HT-29 (cell line): ENCODE measurements at places on chromosomes 3 and 15.

DNA sequence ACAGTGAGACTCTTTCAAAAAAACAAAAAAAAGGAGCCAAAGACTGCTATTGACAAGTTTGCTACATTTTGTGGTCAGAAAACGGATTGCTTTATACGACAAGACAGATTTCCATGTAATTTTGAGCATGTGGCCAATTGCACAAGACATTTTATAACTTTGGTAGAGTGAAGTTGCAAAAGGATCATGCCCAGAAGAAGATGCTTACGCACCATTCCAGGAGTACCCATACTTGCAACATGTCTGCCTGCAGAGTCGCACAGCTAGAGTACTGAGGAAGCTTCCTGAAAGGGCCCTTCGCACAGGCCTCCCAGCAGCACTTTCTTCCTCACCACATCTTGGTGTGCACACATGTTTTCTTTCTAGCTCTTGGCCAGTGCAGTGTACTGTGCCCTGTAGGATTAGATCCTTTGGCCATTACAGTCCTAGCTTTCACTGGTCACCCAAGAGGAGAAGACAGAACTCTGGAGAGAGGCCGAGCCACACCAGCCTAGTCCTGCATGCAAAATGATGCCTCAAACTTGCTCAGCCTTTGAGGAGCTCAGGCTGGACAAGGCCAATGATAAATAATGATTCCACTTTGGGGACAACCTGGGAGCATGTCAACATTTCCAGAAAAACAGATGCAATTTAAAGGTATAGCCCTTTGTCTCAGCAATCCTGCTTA lies 11.7 kb downstream of the CHDH start:
- no peak for DNase-seq

DNA sequence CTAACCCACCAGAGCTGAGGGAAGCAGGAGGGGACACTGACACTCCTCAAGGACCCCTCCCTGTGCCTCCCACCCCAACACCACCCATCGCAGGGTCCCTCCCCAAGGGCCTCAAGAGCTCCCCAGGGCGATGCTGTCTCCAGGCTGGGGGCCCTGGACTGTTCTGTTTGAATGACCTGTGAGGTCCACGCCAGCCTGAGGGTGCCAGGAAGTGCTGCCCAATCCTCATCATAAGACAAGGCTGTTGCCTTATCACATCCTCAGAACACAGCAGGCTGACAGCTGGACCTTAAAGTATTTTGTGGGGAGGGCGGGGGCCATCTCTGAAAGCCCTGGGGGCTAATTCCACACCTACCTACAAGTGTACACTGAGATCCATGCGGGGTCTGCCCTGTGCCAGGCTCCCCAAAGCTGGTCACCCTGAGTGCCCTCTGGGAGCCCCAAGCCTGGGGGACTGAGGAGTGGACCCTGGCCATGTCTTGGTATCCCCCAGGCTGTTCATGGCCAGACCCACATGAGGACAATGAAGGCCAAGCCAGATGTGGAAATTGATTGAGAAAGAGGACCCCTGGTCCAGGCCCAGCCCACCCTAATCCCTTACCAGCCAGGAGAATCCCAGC lies 23.8 kb upstream of the GOLGA6C start:
- no peak for DNase-seq

GRCh38 chr3:145953316-145953715 lies 207.7 kb downstream of the PLOD2 start:
- no peak for DNase-seq

DNA sequence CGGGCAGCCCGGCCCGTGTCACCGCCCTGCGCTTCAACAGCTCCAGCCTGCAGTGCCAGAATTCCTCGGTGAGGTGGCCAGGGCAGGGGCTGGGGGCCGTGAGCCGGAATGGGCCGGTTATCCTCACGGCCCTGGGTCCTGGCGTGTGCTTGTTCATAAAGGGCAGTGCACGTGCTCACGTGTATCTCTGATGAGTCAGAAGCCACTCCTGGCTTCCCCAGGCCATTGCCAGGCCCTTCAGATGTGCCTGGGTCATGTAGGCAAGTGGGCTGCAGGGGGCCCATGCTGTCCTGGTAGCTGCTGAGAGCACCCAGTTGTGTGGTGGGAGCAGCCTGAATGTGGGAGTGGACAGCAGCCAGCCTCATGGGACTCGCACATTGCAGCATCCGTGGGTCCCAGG lies 29.2 kb downstream of the PLXNA1 start:
- no peak for DNase-seq

DNA sequence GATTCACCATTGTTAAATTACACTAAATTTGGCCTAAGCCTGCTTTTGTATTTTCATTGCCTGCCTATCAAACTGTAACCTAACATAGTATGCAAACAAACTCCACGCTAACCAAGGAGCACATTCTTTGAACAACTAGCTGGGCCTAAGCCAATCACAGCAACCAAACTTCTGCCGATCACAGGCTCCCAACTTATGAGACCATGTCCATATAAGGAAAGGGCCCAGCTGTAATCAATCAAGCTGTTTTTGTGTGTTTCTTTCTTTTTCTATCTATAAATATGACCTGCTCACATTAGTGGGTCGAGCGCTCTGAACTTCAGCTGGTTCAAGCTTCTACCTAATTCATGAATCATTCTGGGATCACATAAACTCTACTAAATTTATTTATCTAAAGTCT lies 473.6 kb downstream of the SI start:
- DNase-seq: no peak

DNA sequence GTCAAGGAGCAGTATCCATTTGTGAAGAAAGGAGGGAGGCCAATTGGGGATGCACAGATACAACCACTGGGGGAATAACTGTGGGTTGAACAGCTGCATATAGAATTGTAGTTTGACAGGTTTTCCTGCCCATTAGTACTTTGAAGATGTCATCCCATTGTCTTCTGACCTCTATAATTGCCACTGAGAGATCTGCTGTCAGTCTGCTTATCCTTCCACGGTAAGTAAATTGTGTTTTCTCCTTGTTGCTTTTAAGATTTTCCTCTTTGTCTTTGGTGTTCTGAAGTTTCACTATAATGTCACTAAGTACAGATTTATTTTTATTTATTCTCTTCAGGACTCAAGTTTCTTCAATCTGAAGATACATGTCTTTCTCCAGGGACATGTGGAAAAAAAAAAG lies 56.6 kb downstream of the MOBP start:
- DNase-seq: no peak

DNA sequence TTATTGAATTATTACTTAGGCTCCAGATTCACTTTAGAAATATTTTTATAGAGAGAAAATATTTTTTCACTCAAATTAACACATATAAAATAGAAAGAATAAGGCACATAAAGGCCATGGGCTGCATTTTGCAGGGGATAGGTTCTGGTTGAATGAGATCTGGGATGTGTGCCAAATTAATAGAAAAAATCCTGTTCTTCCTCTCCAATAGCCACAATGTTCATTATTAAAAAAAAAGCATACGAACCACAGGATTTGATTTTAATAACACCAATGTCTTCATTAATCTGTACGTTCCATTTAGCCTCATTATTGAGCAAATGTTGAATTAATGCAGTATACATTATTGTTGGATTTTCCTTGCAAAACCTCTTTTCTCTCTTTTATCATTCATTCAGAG lies 622.8 kb upstream of the AGTR1 start:
- DNase-seq: no peak

DNA sequence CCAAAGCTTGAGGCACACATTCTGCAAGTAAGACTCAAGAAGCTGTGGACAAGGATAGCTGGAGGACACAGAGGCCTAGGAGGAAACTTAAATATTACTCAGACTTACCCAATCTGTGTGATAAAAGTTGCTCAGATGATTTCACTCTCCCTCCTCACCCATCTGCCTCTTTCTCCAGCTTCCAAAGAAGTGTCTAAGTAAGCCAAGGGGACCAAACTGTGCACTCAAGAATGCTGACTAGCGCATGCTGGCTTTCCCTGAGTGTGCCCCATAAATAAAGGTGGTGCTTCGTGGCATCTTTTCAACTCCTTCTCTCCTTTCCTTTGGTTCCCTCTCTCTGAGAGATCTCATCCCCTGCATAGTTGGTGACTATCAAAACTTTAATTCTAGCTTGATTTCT lies 211.0 kb upstream of the LMCD1 start:
- no peak for DNase-seq

- DNase-seq: no peak
Measured at GRCh38 chr15:47397655-47398054, 319.6 kb upstream of the SEMA6D start.

GRCh38 chr3:119664850-119665379 lies 4.5 kb upstream of the POPDC2 start:
- no peak for DNase-seq

DNA sequence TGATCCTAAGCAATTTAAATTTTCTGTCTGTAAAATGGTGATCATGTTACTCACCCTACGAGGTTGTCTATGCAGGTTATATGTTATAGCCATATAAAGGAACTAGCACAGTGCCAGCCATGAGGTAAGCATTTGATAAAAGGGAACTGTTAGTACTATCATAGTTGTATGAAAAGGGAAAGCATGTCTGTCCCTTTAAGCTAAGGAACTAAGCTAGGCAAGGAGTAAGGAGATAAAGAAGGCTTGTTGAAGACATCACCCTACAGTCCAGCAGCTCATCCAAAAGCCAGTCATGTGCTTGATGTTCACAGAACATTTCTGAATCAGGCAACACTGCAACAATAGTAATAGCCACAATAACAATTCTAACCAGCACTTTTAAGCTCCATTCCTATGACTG lies 243.9 kb downstream of the ZBTB20 start:
- DNase-seq: no peak

GRCh38 chr3:30578479-30578878 lies 27.9 kb upstream of the TGFBR2 start:
- DNase-seq: no peak

DNA sequence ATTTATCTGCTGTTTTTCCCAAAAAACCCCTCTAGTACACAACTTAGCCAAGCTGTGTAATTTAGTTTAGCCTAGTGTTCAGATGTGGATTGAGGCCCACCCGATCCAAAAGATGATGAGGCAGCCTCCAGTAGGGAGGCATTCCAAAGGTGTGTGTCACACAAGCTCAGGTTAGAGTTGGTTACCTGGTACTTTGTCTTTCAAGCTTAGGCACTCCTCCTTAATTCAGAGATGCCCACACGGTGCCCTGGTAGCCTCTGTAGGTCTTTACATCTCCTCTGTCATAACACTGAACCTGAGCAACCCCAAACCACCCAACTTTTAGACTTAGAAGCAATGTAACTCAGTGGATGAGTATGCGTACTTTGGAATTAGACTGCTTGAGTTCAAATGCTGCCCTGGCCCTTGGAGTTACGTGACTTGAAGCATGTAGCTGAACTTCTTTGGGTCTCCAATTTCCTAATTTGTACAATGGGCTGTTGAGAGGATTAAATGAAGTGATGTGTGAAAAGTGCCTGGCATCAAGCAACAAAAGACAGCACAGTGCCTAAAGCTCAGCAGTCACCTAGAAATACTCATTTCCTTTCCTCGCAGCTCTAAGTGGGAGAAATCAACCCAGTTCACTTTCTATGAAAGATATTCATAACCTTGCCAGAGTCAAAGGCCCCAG lies 284.6 kb upstream of the RARB start:
- no peak for DNase-seq

- no peak for DNase-seq
Measured at GRCh38 chr3:31772758-31773473, 208.1 kb downstream of the OSBPL10 start.

- DNase-seq: no peak
Measured at GRCh38 chr3:153442799-153443487, 280.9 kb downstream of the RAP2B start.

- no peak for DNase-seq
Measured at GRCh38 chr3:29128001-29128400, 152.9 kb upstream of the RBMS3 start.

DNA sequence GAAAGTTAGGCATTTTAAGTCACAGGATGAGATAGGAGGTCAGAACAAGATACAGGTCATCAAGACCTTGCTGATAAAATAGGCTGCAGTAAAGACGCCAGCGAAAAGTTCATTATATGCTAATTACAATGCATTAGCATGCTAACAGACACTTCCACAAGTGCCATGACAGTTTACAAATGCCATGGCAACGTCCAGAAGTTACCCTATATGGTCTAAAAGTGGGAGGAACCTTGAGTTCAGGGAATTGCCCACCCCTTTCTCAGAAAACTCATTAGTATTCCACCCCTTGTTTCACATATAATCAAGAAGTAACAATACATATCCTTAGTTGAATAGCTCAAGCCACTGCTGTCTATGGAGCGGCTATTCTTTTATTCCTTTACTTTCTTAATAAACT lies 92.7 kb upstream of the PLXND1 start:
- no peak for DNase-seq

GRCh38 chr3:183131186-183131725 lies 31.3 kb downstream of the LAMP3 start:
- DNase-seq: no peak

DNA sequence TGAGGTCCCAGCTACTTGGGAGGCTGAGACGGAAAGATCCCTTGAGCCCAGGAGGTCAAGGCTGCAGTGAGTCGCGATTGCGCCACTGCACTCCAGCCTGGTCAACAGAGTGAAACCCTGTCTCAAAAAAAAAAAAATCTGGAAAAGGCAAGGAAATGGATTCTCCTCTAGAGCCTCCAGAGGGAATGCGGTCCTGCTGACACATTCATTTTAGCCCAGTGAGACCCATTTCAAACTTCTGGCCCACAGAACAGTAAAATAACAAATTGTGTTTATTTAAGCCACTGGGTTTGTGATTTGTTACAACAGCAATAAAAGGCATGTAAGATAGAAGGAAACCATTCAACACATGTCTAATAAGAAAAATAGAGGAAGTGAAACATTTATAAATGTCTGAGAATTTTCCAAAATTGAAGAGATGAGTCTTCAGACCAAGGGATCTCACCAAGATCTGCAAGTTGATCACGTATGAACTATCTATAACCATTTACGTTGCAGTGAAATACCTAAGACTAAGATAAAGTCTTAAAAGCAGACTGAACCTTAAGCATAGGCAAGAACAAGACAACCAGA lies at the start of gene HTR3E:
TSS of gene HTR3E (plus strand) at position 254 of the 573 bp plus-strand sequence. CDS start 466 bp downstream, outside the sequence.
- DNase-seq: no peak

GRCh38 chr3:55017876-55018275 lies 90.0 kb upstream of the LRTM1 start:
- DNase-seq: no peak

- no peak for DNase-seq
Measured at GRCh38 chr3:9659849-9660248, 10.5 kb downstream of the MTMR14 start.

DNA sequence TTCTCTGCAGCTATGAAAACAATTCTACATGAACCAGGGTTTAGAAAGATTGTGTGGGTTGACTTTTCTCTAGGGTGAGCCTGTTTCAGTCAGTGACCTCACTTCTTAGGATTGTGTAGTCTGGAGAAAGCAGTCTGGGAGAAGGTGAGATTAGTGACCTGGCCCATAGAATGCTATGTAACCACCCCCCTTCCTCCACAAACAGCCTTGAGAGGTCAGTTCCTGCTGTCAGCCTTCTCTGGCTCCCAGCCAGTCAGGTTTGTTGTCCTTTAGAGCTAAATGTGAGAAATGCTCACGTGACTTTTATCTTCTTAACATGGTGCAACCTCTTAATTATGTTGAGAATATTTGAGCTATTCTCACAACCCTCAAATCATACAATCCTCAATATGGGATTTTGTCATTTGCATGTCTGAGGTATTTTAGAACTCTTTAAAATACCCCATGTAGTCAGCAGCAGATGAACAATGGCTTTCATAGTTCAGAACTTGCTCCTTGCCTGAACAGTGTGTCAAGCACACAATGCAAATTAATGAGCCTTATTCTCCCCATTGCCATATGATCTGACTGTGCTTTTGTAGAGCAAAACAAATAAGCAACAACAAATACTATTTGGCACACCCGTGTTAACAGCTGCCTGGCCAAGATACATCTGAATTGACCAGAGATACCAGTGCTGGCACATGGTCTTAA lies 311.6 kb downstream of the CNTN6 start:
- DNase-seq: peak; percentile 27
